ENCODE measurements at places on chromosomes 3 and 15. TPM values are rescaled to one million over a fixed set of nuclear protein-coding genes. Genes with fewer than 3 reads are reported as not detected.

SERPINI2 gene
- 0.25 TPM for total RNA-seq

DNA sequence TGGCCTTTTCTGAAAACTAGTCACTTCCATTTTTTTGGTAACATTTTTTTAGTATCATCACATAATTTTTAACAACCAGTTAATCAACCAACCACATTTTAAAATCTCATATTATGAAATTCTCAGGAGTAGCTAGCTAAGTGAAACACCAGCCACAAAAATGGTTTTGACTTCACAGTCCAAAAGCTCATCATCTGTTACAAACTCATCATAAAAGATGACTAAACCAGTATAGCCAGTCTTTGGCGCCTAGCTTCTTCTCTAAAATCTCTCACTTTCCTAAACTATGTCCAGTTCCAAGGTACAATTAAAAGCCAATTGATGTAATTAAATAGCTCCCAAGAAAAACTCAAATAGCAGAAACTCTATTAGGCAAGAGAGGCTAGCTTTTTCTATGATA, 88.2 kb upstream of the ZNF385D start:
- DNase-seq: no peak

- peak; percentile 33 for DNase-seq
Measured at GRCh38 chr3:133387341-133387740, 12.5 kb upstream of the BFSP2 start.

GRCh38 chr3:145815707-145816413, 345.1 kb downstream of the PLOD2 start:
- DNase-seq: no peak

LARP6 gene
- 49.6 TPM for total RNA-seq

CPLX3 gene
- 5.7 TPM for total RNA-seq

GRCh38 chr3:197682713-197683112, 54.0 kb downstream of the RUBCN start:
- DNase-seq: no peak
